ENCODE measurements at places on chromosomes 13 and 19.

DNA sequence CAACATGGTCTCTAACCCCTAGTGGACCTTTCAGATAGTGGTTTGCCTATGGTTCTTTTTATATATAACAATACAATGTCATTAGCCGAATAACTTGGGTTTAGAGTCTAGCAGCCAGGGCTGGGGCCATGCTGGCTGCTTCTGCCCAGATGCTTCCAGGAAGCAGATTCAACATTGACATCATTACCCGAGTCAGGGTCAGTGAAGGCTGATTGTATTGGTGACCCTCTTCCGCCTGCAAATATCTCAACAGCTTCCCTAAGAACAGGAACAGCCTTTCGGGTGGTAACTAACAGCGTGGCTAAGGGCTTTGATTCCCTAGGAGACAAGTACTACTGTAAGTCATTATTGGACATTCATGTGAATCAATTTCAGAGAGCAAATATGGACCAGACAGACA lies 476.4 kb downstream of the UQCRFS1 start:
- DNase-seq = no peak

- no peak for DNase-seq
Measured at GRCh38 chr13:46894568-46894967, 2.3 kb downstream of the HTR2A start.

DNA sequence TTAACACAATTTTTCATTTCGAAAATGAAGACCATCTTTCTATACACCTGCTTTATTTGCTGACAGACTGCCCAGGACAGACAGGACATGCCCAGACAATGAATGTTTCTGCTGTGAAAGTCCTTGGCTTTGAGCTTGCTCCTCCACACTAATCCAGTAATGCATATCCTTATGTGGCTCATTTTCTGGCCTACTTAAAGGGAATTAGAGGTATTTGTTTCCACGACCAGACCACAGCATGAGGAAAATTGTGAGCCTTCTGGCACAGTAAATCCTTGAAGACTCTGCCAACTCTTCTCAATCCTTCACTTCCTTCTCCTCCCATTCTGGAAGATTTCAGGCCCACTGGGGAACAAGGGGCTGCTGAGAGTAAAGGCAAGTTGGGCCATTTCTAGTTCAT lies 25.7 kb downstream of the CCDC70 start:
- no peak for DNase-seq

DNA sequence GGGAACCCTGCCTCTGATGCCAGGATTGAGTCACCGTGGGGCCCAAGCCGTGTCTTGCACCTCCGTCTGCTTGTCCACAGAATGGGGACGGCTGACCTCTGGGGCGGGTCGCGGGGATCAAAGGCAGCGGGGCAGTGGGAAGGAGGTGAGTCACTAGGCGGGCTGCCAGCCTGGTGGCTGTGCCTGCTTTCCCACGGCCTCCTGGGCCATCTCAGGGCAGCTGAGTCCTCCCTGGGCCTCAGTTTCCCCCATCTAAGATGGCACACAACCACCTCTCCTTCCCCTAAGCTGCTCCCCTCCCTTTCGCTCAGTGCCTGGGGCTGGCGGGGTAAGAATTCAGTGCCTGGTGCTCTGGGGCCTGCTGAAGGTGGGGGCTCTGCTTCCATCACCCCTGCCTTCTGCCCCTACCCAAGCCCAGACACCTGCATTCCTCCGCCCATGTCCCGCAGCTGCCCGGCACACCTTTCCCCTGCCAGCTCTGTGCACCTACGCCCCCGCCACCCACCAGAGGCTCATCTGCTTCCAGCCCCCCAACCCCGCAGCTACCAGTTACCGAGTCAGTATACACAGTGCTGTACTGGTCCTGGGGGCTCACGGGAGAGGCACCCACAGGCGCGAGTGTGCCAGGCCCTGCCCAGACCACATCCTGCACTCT lies 3.5 kb downstream of the MKNK2 start:
- DNase-seq = no peak

DNA sequence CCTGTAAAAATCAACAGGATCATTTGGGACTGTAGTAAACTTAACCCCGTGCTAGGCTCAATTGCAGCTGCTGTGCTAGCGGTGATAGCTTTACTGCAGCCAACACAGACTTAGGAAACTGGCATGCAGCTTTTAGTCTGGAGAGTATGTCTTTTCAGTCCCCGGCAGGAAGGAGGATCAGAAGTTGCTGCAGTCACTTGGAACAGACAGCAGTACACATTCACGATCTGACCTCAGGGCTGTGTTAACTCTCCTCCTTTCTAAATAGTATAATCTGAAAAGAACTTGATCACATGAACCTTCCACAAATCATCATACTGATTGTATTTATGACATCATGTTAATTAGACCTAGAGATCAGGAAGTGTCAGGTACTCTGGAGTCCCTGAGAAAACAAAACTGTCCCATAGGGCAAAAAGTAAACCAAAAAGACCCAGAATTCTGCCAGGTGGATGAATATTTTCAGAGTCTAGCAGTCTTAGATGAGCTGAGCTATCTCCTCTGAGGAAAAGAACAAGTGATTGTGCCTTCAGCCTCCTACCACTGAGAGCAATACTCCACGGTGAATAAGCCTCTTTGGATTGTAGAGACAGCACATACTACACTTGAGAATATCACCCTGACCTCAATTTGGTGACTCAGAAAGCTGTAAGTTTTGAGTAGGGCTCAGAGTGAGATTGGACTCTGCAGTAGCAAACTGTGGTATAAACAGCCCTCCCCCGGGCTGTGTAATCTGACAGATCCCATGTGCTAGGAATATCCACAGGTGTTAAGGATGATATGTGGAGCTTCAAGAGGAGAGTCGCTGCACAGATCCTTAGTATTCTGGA lies 181.0 kb upstream of the GPR12 start:
- DNase-seq = no peak

- no peak for DNase-seq
Measured at GRCh38 chr13:112734696-112735547, 45.1 kb downstream of the ATP11A start.

- DNase-seq = peak; percentile 96
Measured at GRCh38 chr19:48588670-48589401, 17.7 kb upstream of the SPACA4 start.

GRCh38 chr19:40157059-40157458 lies 34.2 kb upstream of the MAP3K10 start:
- no peak for DNase-seq

DNA sequence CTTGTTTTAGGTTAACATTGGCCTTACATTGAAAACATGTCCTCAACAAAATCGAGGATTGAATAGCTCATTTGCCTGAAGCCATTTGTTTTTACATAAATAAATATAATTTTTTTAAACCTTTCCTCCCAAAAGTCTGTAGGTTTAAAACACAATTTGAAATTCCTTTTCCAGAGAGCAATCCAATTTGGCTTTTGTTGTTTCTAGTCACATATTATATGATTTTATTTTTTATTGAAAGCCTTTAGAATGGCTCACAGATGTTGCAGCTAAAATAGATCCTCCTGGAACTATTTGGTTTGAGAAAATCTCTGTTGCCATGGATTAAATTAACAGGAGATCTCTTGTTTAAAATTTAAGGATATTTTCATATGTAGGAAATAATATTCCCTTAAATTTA lies 512.6 kb downstream of the KLF5 start:
- DNase-seq = no peak

- DNase-seq = peak; percentile 19
Measured at GRCh38 chr13:85864963-85865530, 65.8 kb upstream of the SLITRK6 start.

- DNase-seq = no peak
Measured at GRCh38 chr19:18504886-18505610, 16.8 kb downstream of the ELL start.

GRCh38 chr13:109626386-109627171 lies 159.8 kb downstream of the IRS2 start:
- DNase-seq = no peak

GRCh38 chr19:41415154-41415571 lies 12.0 kb downstream of the B3GNT8 start:
- no peak for DNase-seq

GRCh38 chr13:40666933-40667621 lies 636 bp upstream of the FOXO1 start:
- DNase-seq = peak; percentile 59

GRCh38 chr13:113470073-113470472 lies 16.8 kb upstream of the ADPRHL1 start:
- DNase-seq = no peak

DNA sequence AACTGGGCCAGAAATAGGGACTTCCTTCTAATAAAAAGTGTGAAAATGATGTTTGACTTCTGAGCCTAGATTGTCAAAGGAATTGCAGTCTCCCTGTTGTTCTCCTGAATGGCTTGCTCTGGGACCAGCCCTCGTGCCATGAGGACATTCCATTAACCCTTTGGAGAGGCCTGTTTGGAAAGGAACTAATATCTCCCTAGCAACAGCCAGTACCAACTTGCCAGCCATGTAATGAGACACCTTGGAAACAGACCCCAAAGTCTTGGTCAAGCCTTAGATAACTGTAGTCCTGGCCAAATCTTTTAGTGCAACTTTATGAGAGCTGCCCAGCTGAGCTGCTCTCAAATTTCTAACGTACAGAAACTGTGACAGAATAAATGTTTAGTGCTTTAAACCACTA lies 8.2 kb upstream of the SIAH3 start:
- DNase-seq = peak; percentile 22

- no peak for DNase-seq
Measured at GRCh38 chr13:21256351-21256761, 79.9 kb downstream of the MRPL57 start.

DNA sequence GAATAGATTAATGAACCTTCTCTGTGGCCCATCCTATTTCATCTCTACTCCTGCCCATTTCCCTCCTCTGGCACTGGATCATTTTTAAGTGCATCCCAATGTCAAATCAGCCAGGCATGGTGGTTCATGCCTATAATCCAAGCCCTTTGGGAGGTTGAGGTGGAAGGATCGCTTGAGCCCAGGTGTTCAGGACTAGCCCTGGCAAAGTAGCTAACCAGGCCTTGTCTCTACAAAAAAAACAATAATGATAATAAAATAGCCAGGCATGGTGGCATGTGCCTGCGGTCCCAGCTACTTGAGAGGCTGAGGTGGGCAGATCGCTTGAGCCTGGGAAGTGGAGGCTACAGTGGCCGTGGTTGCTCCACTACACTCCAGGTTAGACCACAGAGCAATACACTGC lies 517.0 kb downstream of the MYO16 start:
- no peak for DNase-seq

DNA sequence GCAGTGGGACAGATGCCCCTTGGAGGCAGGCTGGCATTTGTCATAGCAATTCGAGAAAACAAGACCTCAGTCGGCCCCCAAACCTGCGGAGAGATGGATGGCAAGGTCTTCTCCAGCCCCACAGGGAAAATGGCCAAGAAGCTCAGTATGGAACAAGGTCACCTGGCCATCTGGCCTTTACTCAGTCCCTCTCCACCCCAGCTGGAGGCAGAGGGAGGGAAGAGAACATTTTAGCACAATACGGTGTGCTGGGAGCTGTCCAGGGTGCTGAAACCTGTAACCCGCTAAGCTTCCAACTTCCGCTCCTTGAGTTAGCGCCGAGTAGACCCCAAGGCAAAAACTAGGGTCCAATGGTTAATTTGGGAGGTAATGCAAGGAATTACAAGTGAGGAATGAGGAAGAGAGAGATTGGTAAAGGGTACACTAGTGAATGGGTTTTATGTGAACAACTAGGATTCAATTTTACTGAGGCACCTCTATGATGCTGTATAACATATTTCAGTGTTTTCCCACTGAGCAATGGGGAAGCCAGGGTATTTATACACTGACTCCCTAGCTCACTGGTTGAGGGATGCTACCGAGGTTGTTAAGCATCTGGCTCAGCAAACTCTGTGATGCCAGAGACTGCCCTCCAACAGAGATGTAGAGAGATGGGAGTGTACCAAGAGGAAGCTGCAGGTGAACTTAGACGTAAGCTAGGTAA lies 64.3 kb downstream of the CACNA1A start:
- DNase-seq = peak; percentile 84

- DNase-seq = no peak
Measured at GRCh38 chr19:52297601-52298364, 814 bp downstream of the ZNF480 start.

DNA sequence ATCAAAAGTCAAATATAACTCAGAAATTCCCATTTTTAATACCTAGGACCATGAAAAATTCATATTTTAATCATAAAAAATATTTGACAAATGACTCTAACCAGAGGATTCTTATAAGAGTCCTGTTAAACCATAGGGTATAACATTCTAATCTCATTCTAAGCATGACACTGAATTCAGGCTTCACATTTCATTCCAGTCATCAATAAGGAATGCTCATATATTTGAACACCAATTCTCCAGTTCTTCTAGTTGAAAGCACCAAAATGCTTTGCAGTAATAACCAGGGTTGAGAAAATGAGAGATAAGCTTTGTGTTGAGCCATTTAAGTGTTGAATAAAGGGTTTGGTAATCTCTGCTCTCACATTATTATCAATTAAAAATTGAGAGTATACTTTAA lies 147.5 kb downstream of the VWA8 start:
- no peak for DNase-seq

GRCh38 chr13:33838647-33839046 lies 20.7 kb downstream of the RFC3 start:
- DNase-seq = no peak

- DNase-seq = no peak
Measured at GRCh38 chr13:45899406-45899805, 47.9 kb upstream of the SIAH3 start.

GRCh38 chr13:81396192-81396591 lies 1055.3 kb upstream of the SPRY2 start:
- no peak for DNase-seq

GRCh38 chr13:93900731-93901130 lies 578.8 kb downstream of the DCT start:
- no peak for DNase-seq

DNA sequence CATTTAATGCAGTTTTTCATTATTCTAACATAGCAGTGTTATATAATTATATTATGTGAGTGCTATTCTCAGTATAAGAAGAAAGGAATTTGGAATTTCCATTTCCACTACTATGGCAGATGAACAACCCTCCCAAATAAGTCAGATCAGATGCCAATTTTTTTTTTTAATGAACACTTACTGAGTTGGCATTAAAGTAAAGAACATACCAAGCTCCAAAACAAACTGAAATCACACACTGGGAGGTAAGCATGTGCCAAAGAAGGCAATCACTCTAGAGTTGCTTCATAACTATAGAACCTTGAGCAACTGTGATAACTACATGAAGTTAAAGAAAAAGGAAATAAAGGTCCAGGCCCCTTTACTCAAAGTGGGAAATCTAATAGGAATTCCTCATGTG lies 90.3 kb downstream of the RNF17 start:
- DNase-seq = no peak

DNA sequence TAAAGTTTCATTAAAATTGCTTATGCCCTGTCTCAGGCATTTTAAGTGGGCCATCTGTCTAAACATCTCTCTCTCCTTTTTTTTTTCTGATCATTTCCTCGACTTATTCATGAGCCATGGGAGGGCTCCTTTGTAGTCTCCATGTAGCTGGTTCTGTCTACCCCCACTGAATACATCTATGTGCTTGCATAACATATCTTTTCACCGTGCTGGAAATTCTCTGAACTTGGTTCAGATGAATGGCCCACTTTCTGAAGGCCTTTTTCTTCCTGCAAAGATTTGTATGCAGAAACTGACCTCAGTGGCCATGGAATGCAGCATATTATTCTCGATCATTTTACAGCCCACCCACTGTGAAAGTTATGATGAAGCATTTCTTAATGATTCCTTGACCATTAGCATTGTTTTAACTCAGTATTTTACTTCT lies 225.3 kb downstream of the GGACT start:
- no peak for DNase-seq

- DNase-seq = peak; percentile 51
Measured at GRCh38 chr13:30872685-30873461, 33.2 kb upstream of the MEDAG start.

- peak; percentile 44 for DNase-seq
Measured at GRCh38 chr13:61880578-61881283, 465.1 kb upstream of the PCDH20 start.

- peak; percentile 26 for DNase-seq
Measured at GRCh38 chr19:35718345-35719041, 690 bp downstream of the KMT2B start.
